ENCODE measurements at places on chromosomes 5 and 9. TPM values are rescaled to one million over a fixed set of nuclear protein-coding genes. Genes with fewer than 3 reads are reported as not detected.

GRCh38 chr5:10233505-10233904 is 16.2 kb downstream of the ATPSCKMT start:
- no peak overlapping the region for H3K4me3 ChIP-seq
- H3K27me3 ChIP-seq: no peaks in the 10 kb centered on the region
- no peaks in the 10 kb centered on the region for H3K4me1 ChIP-seq
- no peak for DNase-seq

GRCh38 chr5:103582364-103582763 is 19.8 kb upstream of the NUDT12 start:
- no peaks in the 10 kb centered on the region for H3K36me3 ChIP-seq
- H3K4me3 ChIP-seq: no peak overlapping the region
- no peaks in the 10 kb centered on the region for H3K4me1 ChIP-seq
- no peaks in the 10 kb centered on the region for H3K27me3 ChIP-seq
- no peak for DNase-seq

DNA sequence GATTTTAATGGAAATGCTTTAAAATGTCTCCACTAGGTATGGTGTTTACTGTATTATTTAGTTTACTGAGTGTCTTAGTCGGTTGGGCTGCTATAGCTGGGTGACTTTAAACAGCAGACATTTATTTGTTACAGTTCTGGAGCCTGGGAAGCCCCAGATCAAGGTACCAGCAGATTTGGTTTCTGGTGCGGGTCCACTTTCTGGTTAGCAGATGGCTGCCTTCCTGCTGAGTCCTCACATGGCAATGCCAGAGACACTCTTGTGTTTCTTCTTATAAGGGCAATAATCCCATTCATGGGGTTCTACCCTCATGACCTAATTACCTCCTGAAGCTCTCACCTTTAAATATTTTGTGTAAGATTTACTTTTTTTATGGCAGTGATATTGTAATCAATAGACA is 715 bp upstream of the OR1J4 start:
- DNase-seq: no peak
- no peaks in the 10 kb centered on the region for H3K36me3 ChIP-seq
- no peak overlapping the region for H3K27ac ChIP-seq
- H3K4me1 ChIP-seq: no peaks in the 10 kb centered on the region
- H3K27me3 ChIP-seq: peaks cover 28% of the 10 kb centered on the region
- no peak overlapping the region for H3K4me3 ChIP-seq

DNA sequence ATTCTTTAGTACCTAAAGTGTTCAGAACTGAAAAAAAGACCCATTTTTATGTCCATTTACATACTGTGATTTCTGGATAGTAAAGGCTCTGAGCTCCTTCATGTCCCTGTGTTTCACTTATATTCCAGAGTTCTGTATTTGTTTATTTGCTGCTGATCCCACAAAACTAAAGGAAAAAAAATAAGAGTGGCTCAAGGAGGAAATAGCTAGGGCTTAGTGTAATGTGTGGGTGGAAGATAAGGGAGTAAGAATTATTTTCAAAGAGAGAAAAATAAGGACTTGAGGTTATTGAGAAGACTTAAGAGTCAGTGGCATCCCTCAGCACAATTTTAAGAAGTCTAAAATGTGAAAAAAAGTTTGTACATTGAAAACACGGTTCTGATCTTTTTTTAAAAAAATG is 46.0 kb downstream of the ENTREP1 start:
- H3K4me1 ChIP-seq: no peaks in the 10 kb centered on the region
- no peak overlapping the region for H3K4me3 ChIP-seq
- no peak for DNase-seq
- no peaks in the 10 kb centered on the region for H3K27me3 ChIP-seq

GRCh38 chr9:14365670-14366069 is 51.7 kb upstream of the NFIB start:
- no peaks in the 10 kb centered on the region for H3K36me3 ChIP-seq
- no peaks in the 10 kb centered on the region for H3K4me1 ChIP-seq
- peak overlapping the region; percentile 27 for H3K27ac ChIP-seq
- DNase-seq: no peak

- H3K36me3 ChIP-seq: no peaks in the 10 kb centered on the region
- no peak overlapping the region for H3K27ac ChIP-seq
- no peaks in the 10 kb centered on the region for H3K4me1 ChIP-seq
- H3K4me3 ChIP-seq: no peak overlapping the region
- DNase-seq: no peak
- H3K27me3 ChIP-seq: no peaks in the 10 kb centered on the region
These were observed 74.1 kb downstream of the CSF2 start for GRCh38 chr5:132147663-132148062.

GRCh38 chr5:175815126-175815913 is 56.1 kb upstream of the CPLX2 start:
- DNase-seq: no peak
- peaks cover 10% of the 10 kb centered on the region for H3K27me3 ChIP-seq
- no peak overlapping the region for H3K4me3 ChIP-seq

DNA sequence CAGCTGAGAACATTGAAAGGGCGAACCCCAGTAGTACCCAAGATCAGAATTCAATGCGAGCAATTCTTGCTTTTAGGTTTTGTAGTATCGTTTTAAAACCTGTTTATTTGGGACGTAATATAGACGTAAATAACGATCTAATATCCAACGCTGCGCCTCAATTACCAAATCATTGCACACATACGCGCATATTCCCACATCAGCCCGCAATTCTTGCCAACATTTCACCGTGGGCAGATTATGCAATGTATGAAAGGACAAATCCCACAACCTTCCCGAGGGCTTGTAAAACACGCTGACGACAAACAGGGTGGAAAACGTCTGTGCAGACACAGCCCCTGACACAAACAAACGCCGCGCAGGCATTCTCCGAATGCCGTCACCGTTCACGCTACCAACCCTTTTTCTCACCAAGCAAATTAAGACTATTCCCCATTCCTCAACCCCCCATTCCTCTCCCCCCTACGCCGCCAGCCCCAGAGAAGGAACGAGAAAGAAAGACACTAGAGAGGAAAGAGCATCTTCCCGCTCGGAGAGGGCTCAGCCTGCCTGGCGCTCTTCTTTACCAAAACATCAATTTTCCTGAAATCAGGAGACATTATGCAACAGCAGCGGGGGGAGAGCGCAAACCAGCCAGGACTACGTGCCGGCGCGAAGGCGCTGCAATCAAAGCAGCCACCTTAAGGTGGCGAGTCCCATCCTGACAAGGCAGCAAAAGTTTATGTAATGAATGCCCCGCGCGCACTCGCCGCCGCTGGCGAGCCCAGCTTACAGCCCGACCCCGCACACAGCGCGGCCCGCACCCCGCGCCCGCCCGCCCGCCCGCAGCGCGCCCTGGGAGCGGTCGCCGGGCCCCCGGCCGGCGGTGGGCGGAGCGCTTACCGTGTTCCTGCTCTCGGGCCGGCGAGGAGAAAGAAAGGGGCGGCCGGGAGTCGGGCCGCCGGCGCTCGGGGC is 597 bp downstream of the NFIL3 start:
- peak overlapping the region; percentile 70 for H3K4me3 ChIP-seq
- peak overlapping the region; percentile 88 for H3K27ac ChIP-seq
- peaks cover 36% of the 10 kb centered on the region for H3K4me1 ChIP-seq
- DNase-seq: peak; percentile 64
- no peaks in the 10 kb centered on the region for H3K36me3 ChIP-seq

- no peaks in the 10 kb centered on the region for H3K36me3 ChIP-seq
- DNase-seq: no peak
- no peak overlapping the region for H3K4me3 ChIP-seq
- H3K27me3 ChIP-seq: no peaks in the 10 kb centered on the region
- H3K4me1 ChIP-seq: no peaks in the 10 kb centered on the region
These were observed 429.8 kb downstream of the SPOCK1 start for GRCh38 chr5:137069358-137069757.

DNA sequence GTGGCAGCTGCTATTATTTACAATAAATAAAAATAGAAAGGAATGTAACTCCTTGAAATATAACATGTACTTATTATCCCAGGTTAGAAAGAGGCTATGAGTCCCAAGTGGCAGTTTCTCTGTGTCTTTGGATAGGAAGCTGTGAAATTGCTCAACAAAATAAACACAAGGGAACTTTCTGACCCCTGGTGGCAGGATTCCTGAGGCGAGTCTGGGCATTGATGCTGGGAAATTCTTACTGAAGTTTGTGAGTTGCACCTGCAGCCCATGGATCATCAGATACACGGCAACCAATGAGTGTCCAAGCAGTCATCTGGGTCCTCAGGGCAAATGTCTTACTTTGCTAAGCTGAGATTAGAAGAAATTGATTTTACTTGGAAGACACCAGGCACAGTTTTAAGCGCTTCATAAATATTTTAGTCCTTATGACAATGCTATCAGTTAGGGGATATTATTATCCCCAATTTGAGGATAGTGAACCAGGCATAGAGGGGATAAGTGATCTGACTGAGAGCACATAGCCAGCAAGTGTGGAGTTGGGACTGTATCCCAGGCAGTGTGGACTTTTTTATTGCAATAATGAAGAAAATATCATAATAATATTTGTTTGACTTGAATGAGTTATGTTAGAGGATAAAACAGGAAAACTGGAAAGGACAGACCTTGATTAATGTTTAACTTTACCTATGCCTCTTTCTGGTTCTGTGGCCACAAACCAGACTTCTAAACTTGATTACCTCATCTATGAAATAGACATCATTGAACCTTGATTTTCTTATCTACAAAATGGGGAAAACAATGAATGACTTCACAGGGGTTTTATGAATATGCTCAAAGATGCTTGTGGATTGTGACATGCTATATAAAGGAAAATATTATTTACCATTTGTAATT is 265.5 kb upstream of the ADAMTSL1 start:
- H3K27me3 ChIP-seq: no peaks in the 10 kb centered on the region
- no peak overlapping the region for H3K4me3 ChIP-seq
- H3K36me3 ChIP-seq: no peaks in the 10 kb centered on the region
- H3K27ac ChIP-seq: no peak overlapping the region

The GLIPR2 gene
- total RNA-seq: 7.8 TPM

The CARD19 gene
- 25.8 TPM for total RNA-seq

The IARS1 gene
- 70.8 TPM for total RNA-seq
